ENCODE measurements at places on chromosomes 4 and X.

DNA sequence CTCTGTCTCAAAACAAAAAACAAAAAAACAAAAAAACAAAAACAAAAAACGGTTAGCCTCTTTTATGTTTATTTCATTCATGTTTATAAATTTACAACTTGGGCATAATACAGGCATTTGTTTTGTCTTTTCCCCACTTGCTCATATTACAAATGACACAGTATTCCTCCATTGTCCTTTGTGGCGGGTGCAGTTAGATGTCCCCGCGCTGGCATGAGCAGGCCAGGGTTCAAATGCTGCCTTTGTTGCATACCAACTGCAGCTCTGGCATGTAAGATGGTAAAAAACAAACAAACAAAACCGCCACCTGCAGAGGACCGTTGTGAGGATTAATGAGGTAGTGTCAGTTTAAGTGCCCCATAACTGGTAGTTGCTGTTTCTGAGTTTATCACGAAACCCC, 16.1 kb upstream of the HPF1 start:
- no peak for DNase-seq

DNA sequence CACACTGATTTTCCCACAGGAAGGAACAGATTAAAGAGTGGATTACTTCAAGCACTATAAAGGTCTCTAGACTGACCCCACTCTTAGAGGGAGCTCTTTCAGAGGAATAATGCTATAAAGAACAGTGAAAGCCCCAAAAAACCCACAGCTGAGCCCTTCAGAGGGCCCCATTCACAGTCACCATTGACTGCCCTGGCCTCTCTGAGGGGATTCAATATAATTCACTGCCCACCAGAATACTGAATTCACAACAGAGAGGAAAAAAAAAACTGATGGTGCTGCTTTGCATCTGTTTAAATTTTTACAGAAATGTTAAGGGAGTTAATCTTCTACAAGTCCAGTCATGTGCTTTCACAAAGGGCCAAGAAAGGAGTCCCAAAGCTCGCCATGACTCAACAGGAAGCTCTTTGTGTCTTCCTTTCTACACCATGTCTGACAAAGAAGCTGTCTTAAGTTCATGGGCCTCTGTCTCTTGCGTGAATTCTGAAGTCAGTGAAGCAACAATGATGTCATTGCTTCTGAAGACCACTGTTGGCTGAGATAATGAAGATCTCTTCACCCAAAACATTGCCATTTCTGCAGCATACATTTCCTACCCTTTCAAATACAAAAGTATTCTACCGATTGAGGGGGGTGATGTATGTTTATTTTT, 174.9 kb downstream of the ADAMTS3 start:
- no peak for DNase-seq

DNA sequence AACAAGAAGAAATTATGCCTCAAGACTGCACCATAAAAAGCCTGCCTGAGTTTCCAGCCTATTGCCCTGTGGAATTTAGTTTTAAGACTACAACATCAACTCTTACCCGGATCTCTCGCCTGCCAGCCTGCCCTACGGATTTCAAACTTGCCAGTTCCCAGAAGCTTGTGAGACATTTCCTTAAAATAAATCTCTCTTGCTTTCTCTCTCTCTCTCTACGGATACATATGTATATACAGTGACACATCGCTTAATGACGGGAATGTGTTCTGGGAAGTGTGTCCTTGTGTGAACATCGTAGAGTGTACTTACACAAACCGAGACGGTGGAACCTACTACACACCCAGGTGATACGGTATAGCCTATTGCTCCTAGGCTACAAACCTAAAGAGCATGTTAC, 79.5 kb downstream of the CLNK start:
- no peak for DNase-seq

GRCh38 chrX:16002185-16002584, 121.2 kb upstream of the GRPR start:
- DNase-seq: no peak

- DNase-seq: no peak
Measured at GRCh38 chr4:27082776-27083175, 222.1 kb downstream of the STIM2 start.

DNA sequence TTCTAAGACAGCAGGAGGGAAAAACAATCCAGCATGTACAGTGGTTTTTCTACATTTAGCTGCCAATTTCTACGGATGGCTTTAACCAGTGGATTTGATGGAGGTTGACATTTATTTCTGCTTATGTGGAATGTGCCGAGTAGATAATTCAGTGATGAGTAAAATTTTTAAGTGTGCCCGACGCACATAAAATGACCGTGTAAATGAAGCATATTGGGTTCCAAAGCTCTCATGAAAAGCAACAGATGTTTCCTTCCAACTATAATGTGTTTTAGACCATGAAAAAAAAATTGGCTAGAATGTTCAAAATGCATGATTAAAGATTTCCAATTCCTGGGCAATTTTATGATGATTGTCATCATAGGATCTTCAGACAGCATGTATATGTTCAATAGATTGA, 14.1 kb downstream of the INPP4B start:
- no peak for DNase-seq

DNA sequence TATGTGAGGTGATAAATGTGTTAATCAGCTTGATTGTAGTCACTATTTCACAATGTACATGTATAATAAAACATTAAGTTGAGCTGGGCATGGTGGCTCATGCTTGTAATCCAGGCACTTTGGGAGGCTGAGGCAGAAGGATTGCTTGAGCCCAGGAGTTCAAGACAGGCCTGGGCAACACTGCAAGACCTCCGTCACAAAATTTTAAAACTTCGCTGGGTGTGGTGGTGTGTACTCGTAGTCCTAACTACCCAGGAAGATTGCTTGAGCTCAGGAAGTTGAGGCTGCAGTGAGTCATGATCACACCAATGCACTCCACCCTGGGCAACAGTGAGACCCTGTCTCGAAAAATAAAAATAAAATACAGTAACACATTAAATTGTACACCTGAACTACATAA, 20.1 kb downstream of the LYAR start:
- DNase-seq: peak; percentile 50

GRCh38 chr4:119865389-119865788, 201.3 kb downstream of the MAD2L1 start:
- DNase-seq: no peak

DNA sequence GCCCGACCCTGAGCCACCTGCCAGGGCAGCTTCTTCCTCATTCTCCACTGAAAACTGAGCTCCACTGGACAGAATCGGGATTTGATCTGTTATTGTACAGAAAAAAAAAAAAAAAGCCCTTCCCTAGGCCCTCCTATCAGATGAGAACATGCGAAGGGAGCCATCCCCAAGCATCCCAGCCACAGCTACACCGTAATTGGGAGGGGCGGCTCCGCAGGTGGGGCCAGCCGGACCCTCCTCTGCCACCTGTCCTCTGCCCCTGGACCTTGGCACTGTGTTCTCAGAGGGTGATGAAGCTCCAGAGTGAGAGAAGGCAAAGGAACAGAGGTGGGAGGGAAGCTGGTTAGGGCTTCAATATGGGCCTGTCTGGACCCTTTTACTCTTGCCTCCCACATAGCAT, 240.0 kb upstream of the PSAPL1 start:
- DNase-seq: no peak

DNA sequence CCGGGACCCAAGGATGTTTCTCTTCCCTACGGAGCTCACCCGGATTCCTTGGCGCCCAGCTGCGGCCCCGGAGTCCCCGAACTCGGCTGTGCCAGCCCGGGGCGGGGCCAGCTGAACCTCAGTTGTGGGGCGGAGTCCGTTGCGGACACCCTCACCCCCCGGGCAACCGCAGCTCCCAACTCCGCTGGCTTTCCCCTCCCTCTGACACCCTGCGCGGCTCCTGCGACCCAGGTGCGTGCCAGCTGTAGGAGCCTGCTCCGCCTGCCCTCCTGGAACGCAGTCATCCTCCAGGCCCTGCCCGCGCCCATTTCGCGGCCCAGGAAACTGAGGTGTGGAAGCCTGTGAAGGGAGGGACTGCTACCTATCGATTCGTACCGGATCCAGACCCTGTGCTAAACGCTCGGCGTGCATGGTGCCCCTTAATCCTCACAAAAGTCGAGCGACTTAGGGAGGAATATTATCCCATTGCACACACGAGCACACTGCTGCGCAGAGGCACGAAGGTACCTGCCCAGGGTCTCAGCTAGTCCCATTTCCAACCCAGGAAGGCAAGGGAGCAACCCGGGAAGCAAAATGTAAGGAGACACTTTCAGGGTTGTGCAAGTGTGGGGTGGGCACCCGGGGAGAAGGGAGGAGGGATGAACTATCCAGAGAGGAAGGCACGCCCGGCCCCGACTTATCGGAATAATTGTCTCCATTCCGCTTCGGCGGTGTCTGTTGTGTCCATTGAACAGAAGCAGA, 12.3 kb downstream of the MSX1 start:
- no peak for DNase-seq

- no peak for DNase-seq
Measured at GRCh38 chrX:3393581-3394111, 47.2 kb upstream of the MXRA5 start.

GRCh38 chr4:70943114-70943513, 40.9 kb downstream of the MOB1B start:
- peak; percentile 67 for DNase-seq

DNA sequence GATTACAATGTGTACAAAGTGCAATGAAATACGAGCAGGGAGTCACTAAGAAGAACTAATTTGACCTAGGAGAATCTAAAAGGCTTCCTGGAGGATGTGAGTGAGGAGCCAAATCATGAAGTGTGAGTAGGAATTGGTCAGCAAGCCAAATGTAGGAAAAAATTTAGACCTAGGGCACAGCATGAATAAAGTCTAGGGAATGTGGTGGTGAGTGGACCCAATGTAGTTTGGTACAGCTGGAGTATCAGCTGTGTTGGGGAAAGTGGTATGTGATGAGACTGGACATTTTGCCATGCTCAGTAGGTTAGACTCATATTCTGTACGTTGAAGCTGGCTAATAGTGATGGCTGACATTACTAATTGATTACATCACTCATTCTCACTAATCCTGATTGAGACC, 191.0 kb downstream of the AFF2 start:
- DNase-seq: no peak

DNA sequence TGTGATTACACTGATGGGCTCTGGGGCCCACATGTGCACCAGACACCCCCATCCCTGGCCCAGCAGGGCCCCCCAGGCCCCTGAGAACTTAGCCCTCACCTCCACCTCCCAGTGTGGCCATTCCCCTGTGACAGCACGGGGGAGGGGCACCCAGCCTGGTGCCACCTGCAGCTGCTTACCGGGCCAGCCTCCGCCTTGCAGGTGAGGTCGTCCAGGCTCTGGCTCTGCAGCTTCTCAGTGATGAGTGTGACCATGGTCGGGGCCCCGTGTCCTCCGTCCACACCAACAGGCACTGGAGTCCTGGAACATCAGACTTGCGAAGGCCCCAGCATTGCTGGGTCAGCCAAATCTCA, 15.6 kb downstream of the FAM53A start:
- no peak for DNase-seq

DNA sequence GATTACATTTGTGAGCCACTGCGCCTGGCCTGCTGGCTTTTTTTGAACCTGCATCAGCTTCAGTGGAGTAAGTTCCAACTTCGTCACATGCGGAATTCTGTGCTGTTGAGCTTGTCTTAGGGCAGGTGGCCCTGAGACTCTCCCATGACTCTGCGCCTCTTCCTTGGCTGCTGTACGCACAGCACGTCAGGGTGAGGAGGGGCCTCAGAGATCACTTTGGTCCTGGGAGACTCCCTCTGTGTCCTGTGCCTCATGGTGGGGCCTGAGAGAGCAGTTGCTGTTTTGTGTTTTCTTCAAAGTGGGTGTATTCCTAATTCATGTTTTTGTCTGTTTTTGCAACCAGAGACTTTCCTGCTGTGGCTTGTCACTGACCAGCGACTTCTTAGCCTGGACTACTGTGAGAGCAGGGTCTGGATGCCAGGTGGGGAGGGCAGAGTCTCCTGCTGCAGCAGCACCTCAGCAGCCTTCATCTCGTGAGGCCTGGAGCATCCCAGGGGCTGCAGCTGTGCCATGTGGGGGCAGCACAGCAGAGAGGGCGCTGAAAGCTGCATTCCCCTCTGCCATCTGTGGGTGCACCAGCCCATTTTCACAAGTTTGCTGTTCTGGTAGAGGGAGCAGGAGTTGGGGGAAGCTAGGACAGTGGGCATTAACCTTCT, 107.8 kb downstream of the TNIP2 start:
- DNase-seq: no peak

- DNase-seq: peak; percentile 4
Measured at GRCh38 chrX:123339221-123339905, 155.3 kb downstream of the GRIA3 start.

- no peak for DNase-seq
Measured at GRCh38 chrX:44507292-44507691, 35.4 kb downstream of the FUNDC1 start.

- no peak for DNase-seq
Measured at GRCh38 chrX:41289095-41289494, 44.9 kb upstream of the DDX3X start.

DNA sequence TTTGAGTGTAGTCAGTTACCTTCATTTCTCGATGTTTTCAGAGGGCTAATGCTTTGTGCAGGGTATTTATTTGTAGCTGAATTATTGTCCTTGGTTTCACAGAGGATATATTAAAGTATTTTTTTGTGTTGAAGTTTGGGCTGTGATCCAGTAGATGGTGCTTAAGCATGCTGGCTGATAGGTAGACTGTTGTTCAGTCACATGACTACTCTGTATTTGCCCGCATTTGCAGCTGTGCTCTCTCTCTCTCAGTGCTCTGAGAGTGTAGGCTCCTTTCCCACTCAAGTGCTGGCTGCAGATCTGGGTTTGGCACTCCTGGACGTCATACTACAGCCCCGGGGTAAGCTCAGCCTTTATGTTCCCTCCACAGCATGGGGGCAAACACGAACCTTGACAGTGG, 21.7 kb downstream of the RAB40AL start:
- no peak for DNase-seq

GRCh38 chrX:154890990-154891639, 5.0 kb downstream of the F8A1 start:
- DNase-seq: no peak

DNA sequence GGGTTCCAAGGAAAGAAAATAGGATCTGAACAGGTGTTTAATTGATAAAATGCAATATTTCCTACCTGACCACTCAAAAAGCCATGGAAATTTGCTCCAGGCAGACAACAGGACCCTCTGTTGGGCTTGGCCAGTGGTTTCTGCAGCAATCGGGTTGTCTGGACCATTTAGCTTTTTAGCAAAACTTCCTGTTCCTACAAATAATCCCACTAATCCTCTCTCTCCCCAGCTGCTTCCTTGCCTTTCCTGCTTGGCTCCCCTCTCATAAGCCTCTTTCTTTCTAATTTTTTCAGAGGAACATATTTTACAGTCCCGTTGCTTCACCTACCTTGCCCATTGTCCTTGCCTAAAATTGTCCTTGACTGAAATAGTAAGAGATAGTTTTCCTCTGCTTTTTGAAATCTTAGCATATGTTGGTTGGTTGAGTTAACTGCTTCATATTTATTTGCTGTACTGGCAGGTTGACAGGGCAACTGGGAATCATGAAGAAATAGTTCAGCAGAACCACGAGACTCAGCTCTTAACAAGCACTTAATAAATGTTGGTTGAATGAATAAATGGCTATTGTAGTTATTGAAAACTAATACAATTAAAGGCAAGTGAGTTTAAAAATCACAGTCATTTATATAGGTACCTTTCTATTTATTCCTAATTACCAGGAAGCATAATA, 259.8 kb downstream of the KCNIP4 start:
- DNase-seq: no peak

Measured in suppressor macrophage treated with lipopolysaccharide for 4 hours (primary cell).